DMS79 treated with DMSO at 0.1 percent for 48 hours (cell line): ENCODE measurements at places on chromosomes 2 and 18.

DNA sequence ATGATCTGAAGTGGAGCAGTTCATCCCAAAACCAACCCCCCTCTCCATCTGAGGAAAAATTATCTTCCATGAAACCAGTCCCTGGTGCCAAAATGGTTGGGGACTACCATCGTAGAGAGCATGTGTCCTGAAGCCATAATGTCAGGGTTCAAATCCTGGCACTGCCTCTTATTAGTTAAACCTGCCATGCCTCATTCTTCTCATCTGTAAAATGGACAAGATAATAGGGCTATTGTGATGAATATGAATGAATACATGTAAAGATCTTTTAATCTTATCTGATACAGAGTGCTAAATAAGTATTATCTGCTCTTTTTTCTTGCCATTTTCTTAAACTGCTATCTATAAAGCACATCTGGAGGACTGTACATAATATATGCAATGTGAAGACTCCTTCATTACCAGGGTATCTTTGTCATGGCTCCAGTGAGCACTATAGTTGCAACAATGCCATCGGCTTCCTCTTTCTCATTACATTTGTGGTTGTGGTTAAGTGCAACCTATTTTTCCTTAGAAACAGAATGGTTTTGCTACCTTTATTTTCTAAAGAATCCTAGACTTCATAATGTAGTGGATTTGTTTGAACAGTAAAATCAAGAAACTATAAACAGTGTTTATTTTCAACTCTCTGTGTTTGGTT is 27.0 kb downstream of the MFSD6 start:
- no peak for DNase-seq

GRCh38 chr2:33530690-33531548 is 54.5 kb downstream of the RASGRP3 start:
- no peak for DNase-seq

- DNase-seq, result no peak
Observed at GRCh38 chr2:162475661-162476060, 131.7 kb downstream of the GCA start.

- DNase-seq, result no peak
Observed at GRCh38 chr2:200469708-200470211, 40.1 kb downstream of the KCTD18 start.

DNA sequence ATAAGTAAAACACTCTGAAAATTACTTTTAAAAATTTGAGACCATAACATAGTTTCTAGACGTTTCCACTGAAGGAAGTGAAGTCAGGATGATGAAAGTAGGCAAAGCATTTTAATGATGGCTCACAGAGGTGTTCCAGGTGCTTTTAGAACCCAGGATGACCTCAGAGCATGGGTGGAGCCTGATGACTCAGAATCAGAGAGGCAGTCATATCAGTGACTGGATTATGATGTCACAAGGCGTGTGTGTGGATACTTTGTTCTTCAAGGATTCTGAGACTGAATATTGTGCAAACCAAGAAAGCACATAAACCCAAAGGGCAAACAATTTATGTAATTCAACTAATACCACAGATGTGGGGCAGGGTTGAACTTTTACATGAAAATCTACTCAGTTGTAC is 208.0 kb upstream of the FBXO11 start:
- DNase-seq, result no peak

DNA sequence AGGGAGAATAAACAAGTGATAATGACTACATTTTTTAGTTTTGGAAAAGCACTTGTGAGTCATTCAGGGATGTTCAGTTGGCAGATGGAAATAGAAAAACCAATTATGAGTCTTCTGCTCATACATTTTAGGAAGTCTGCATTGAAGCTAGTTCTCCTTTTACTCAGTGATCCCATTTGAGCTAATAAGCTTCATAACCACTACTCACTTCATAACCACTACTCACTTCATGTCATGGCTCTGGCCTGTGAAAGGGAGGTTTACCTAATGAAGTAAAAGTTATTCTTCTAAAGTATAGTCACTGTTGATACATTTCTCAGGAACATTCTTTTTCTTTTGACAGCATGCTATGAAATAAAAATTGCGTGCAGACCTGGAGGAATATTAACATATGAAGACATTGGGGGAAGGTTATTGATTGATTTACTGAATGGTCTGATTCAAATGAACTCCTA is 948.7 kb downstream of the TSN start:
- no peak for DNase-seq

DNA sequence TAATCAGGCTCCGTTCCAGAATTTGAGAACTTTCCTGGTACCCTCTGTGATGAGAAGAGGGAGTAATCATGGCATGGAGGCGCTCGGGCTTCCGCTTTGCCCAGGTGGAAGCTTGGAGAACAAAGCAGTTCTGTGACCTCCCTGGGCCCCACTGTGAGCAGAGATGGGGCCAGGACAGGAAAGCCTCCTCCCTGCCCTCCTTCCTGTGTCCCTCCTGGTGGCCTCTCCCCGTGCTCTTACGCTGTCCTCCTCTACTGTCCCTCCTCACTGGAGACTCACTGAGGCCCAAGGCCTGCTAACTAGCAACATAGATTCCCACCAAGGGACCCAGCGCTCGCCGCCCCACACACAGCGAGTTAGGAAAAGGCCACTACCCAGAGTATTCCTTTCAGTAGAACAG is 119.8 kb downstream of the MAPK4 start:
- DNase-seq, result no peak

DNA sequence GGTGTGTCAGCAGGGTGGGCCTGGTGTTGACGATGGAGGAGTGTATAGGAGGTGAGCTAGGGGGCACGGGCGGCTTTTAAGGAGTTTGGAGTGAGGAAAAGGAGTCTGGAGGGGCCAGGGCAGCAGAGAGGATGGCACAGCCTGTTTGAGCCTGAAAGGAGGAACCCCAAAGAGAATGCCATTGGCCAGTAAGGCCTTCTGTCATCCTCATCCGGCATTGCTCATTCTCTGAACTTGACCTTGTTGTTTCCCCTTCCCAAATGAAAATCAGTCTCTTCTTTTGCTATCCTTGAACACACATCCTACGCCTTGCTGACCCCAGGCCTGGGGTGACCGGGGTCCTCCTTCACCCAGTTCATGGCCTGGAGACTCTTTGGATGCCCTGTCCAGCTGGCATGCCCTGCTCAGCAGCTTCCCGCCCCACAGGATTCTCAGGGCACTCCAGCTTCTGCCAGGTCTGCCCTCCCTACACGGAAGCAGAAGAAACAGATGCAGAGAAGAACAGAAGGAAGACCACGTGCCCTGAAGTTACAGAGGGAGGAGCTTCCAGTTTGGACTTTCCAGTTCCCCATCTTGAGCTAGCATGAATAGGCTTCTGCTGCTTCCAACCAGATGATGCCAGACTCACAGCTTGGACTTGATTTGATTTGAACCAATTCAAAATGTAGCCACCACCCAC is 20.5 kb upstream of the KIF3C start:
- no peak for DNase-seq

DNA sequence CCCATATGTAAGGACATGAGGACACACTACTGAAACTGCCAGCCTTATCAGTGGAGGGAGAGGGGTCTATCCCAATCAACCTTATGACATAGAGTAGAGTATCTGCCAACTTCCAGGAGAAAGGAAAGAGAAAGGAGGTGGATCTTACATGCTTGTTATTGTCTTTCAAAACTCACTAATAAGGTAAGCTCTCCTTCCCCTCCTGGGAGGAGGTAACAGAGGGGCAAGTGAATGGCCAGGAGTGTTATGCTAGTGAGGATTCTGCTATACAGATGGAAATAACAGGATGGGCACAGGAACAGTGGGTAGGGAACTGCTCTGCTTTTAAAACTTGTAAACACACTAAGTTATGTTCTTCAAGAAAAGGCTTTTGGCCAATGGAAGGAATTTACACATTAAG is 1020.1 kb downstream of the TDRD15 start:
- DNase-seq, result no peak

DNA sequence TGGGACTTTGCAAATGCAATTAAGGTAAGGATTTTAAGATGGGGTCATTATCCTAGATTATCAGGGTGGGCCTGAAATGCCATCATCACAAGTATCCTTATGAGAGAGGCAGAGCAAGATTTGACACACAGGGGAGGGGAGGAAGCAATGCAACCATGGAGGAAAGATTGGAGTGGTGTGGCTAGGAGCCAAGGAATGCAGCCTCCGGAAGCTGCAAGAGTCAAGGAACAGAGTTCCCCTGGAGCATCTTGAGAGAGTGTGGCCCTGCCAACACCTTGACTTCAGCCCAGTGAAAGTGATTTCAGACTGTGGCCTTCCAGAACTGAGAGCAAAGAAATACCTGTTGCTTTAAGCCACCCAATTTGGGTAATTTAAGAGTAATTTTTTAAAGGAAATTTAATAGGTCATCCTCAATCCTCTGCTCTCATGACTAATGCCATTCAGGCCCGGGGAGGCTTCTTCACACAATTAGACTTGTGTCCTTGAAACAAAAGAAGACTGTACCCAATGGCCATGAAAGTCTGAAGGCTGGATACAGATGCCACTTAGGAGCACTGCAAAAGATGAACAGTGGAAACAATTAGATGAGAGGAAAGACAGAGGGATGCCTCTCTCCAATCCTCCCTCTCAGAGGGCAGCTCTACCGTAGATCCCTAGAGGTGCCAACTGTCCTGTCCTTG is 250.3 kb upstream of the ID2 start:
- peak; percentile 46 for DNase-seq

- DNase-seq, result no peak
Observed at GRCh38 chr2:74559912-74560311, 5.4 kb downstream of the DOK1 start.

GRCh38 chr18:57437402-57437765 is 2.2 kb downstream of the ONECUT2 start:
- peak; percentile 51 for DNase-seq

GRCh38 chr18:70693246-70693645 is 404.4 kb downstream of the SOCS6 start:
- no peak for DNase-seq

- DNase-seq, result no peak
Observed at GRCh38 chr2:191748528-191749180, 70.7 kb downstream of the NABP1 start.

GRCh38 chr2:10425699-10426098 is 22.4 kb downstream of the ODC1 start:
- no peak for DNase-seq

- DNase-seq, result no peak
Observed at GRCh38 chr18:60191926-60192325, 180.6 kb downstream of the MC4R start.

DNA sequence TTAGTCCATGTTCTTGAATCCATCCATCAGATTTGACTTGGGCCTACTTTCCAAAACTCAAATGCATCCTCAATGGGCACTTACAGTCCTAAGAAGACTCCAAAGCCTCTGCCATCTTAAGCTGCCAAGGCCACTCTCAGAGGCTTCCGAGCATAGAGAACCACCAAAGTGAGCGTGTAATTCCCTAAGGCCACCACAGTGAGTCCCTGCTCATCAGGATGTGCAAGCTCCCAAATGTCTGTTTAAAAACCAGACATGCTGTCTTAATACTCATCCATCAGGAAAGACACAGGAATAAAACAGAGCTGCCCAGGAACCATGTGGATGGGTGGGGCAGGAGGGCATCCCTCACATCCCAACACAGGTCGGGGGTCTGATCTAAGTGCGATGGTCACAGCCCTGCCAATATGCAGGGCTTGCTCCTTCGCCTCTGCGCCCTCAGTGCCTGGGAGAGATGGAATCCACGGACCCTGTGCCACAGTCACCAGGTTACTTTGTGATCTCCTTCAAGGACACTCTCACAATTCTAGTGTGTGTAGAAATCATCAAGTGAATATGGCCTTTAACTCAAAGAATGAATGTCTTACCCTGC is 80.4 kb downstream of the POLR1A start:
- DNase-seq, result no peak
